Stimulated activated CD8-positive, alpha-beta memory T cell treated with anti-CD3 and anti-CD28 coated beads, Interleukin-7, amount 100 ng/mL, for 1 hour (primary cell): ENCODE measurements at places on chromosomes 2 and 18.

- DNase-seq, result no peak
These were observed 202.9 kb upstream of the HDAC4 start for GRCh38 chr2:239603411-239604356.

DNA sequence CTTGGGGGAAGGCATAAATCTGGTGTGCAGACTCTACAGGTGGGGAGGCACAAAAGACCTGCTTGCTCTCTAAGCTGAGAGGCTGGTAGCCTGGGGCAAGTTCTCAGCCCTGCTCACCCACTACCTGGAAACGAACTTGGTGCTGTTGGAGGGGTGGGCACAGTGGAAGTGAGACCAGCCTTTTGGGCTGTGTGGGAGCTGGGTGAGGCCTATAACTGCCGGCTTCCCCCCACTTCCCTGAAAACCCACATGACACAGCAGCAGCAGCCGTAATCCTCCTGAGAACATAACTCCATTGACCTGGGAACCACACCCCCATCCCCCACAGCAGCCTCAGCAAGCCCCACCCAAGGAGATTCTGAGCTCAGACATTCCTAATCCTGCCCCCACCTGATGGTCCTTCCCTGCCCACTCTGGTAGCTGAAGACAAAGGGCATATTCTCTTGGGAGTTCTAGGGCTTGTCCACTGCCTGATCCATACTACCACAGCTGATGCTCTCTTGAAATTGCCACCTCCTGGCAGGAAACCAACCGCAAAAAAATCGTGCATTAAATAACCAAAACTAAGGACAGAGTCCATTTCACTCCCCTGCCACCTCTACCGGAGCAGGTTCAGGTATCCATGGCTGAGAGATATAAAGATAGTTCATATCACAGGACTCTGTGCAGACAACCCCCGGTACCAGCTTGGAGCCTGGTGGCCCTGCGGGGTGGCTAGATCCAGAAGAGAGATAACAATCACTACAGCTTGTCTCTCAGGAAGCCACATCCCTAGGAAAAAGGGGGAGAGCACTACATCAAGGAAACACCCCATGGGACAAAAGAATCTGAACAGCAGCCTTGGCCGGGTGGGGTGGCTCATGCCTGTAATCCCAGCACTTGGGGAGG, 178.1 kb downstream of the NDUFA10 start:
- DNase-seq, result no peak

GRCh38 chr18:9950289-9951016, 36.6 kb downstream of the VAPA start:
- DNase-seq, result no peak

DNA sequence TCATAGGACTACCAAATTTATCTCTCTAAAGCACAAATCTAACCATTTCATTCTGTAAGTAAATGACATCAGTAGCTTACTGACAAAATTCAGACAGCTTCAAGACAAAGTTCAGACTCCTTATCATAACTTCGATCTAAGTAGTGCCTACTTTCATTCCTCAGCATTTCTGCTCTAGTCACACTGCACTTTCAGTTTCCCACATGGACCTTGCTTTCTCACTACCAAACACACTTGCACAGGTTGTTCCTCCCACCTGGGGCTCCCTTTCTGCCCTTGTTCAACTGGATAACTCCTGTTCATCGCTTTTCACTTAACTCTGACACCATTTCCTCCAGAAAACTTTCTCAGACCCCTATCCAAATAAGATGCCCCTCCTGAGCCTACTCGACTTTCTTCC, 22.1 kb upstream of the CCDC150 start:
- no peak for DNase-seq

- no peak for DNase-seq
These were observed 5.2 kb downstream of the PROC start for GRCh38 chr2:127423478-127423843.

GRCh38 chr2:53768242-53768542, 588 bp downstream of the CHAC2 start:
- DNase-seq, result no peak

DNA sequence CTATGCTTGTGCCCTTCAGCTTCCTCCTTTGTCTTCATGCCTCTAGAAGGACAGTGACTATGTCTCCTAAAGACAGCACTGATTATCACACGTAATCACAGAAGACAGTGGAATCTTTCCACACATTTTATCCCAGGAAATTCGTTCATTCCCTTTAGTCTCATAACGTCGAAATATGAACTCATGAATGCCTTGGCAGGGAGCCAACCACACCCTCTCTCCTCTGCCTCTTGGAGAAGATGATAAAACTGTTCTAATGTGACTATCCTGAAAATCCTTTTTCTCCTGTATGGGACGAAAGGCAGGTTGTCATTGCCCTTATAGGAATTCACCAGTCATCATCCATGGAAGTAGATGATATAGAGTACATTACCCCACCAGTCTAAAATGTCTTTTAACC, 726.6 kb upstream of the FANCL start:
- DNase-seq, result no peak

- no peak for DNase-seq
These were observed 864.2 kb upstream of the LRATD1 start for GRCh38 chr2:13768274-13768673.

DNA sequence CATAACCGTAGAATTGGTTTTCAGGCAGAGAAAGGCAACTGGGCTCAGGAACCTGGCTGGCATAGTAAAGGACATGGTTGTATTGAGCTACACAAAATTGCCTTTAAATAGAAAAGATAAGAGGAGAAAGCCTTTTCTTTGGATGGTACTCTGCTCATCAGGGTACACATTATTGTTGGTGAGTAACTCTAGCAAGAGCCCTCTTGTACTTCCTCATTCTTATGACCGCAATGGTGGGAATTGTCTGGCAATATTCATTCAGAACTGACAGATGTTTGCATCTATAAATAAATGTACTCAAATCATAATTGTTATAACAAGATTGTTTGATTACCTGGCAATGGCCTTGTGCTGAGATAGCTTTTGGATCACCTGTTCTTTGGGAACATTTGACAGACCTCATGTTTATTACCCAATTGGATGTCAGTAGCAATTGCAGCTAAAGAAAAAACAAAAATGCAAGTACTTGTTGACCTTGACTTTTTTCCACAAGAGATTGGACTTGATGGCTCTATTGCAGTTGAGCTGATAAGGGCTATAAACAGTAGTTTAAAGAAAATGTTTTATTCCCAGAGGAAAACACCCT, 43.9 kb downstream of the MEIS1 start:
- DNase-seq, result no peak

GRCh38 chr2:100352521-100352920, 30.2 kb upstream of the LONRF2 start:
- no peak for DNase-seq

DNA sequence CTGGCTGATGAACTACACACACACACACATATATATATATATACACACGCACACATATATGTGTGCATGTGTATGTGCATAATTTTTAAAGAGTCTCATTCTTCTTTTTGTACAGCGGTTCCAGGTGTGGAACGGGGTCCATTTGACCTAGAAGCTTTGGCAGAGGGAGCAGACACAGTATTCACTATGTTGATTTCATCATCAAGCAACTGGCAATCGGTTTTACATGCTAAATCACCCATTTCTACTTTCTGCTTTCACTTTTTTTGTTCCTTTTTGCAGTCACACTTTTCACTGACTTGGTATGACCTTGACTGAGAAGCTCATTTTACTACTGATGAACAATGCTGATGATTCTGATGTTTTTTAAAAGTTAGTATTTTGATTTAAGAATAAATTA, 63.0 kb upstream of the PGAP1 start:
- no peak for DNase-seq

GRCh38 chr2:46067501-46068305, 229.5 kb upstream of the EPAS1 start:
- DNase-seq, result no peak

- DNase-seq, result no peak
These were observed 49.2 kb upstream of the TGIF1 start for GRCh38 chr18:3400567-3401296.

DNA sequence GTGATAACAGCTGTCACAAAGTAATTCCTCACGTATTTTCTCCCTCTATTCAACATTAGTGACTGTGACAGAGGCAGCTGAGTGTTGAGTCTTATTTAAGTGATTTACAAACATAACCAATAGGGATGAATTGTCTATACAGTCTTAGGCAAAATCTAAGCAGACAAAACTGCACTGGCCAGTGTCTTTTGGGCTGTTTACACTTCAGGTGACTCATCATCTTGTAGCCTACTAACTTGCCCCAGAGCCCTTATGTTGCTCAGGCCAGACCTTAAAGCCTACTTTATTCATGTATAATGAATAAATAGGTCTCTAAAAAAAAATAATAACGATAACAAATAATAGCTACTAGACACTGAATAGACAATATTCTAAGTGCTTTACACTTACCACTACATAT, 17.2 kb downstream of the THOC1 start:
- no peak for DNase-seq

- DNase-seq, result no peak
These were observed 50.5 kb downstream of the DYSF start for GRCh38 chr2:71503837-71504236.

GRCh38 chr2:113178069-113178746, 4.4 kb downstream of the PSD4 start:
- DNase-seq, result no peak

DNA sequence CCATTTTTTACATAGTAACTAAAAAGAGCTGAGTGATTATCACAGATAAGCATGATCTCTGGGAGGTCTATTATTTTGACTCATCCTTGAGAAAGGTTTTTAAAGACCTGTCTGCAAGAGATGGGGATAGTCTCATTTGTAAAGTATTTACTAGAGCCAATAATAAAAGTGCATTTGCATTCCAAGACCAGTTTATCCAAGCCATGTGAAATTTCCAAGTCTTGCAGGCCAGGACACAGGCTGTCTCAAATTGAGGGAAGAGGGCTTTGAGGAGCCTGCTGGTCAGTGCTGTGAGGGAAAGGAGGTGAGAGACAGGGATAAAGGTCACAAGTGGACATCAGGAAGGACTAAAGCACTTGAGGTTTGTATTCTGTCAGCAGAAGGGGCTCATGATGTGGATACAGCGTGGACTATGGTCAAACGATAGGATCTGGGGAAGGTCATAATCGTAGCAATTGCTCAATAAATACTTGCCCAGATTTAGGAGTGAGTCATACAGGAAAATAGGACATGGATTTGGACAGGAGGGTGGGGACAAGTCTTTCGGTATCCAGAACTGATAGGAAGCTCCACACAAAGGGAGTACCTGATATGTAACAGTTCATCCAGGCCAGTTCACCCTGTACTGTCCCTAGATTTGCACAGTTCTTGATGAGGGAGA, 6.6 kb upstream of the CDH2 start:
- no peak for DNase-seq

GRCh38 chr2:12661489-12661888, 55.2 kb upstream of the TRIB2 start:
- DNase-seq, result no peak

DNA sequence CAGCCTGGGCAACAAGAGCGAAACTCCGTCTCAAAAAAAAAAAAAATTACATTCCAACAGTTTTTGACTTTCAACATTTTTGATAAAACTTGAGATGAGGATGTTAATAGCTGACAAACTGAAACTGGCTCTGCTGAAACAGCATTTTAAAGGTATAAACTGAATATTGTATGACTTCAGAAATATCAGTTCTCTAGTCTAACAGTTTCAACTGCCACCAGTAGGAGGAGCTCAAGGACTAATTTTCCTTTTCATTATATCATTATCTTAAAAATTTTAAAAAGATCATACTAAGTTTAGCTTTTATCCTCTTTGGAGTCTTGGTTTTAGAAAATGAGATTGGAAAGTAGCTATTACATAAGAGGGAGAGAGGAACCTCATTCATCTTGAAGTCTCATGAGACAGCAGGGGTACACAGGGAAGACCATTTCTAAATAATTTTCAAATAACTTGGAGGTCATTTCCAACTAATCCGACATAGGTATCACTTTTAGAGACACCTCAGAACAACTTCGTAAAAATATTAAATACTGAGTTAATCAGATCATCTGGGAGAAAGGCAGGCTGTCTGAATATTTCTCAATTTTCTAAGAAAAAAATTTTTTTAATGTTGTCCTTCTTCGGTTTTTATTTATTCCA, 37.6 kb upstream of the MCM6 start:
- DNase-seq, result no peak

- no peak for DNase-seq
These were observed 18.0 kb downstream of the HJURP start for GRCh38 chr2:233836359-233836758.

DNA sequence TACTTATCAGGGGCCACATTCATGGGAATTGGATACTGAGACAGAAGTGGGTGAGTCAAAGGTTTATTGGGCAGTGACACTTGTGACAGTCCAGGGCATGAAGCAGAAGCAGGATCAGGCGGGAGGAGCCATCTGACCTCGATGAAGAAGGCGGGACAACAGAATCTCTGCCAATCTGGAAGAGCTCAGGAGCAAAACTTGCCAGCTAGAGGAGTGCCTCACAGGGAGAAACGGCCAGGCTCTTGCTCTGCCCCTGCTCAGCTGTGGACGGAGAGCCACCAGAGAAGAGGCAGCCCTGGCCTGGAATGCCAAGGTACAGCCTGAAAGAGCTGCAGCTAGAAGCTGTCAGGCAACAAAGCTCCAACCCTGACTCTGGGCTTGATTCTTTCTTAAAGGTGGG, 16.9 kb downstream of the DAW1 start:
- no peak for DNase-seq

DNA sequence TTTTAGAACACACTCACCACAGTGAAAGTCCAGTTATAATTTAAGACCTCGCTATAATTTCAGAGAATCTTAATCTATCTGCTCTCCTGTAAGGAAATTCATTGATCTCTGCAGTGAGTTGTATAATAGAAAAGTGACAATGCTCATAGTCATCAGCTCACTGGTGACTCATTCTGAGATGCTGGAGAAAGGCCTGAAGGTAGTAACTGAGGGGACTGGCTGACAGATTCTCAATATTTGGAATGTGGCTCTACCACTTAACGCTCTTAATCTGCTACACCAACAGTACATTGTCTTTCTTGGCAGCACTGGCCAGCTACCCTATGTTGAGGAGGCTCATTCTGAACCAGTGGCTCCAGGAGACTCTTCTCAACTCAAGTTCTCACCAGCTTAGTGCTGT, 246.1 kb downstream of the RPRM start:
- DNase-seq, result no peak

- no peak for DNase-seq
These were observed 7.4 kb upstream of the HES6 start for GRCh38 chr2:238247002-238247822.
